ENCODE measurements at places on chromosomes 6 and 20. TPM values are rescaled to one million over a fixed set of nuclear protein-coding genes. Genes with fewer than 3 reads are reported as not detected.

ISM1 gene
- total RNA-seq: 3.9 TPM

CRISP3 gene
- total RNA-seq: not detected

ERVFRD-1 gene
- total RNA-seq: not detected

DNA sequence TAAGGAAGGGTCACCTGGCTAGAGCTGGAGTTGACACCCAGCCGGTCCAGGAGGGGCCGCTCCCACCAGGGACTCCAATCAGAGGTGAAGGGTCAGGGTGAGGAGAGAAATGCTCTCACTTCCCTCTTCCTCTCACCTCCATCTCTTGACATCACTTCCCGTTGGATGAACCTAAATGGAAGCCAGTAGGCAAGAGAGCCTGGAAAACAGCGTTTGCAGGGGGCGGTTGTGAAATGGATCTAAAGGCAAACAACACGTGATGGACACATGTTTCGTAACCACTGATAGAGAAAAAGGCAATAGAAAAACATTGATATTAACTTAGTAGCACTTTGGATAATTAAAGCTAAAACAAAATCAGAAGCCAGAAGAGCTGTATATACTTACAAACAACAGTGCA is 105.6 kb upstream of the FOXA2 start:
- DNase-seq: no peak

DNA sequence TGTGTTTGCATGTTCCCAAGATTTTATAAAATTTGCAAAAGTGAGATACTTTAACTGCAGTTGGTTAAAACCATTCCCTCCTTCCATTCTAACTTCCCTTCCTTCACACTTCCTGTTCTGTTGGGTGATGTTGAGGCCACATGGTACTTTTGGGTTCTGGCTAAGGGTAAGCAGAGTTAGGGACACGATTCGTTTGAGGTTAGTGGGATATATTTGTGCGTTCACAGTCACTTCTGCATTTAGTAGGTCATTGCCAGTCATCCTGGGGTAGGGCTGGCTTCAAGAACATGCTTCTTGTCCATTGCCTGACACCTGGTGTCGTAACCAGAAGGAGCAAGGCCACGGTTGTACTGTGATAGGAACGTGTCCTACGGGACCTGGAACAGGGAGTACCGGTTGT is 340.1 kb downstream of the ZFAND3 start:
- no peak for DNase-seq

All from activated T-helper 2 cell treated with anti-CD3 and anti-CD28 coated beads, Interferon-gamma antibody, Interleukin-2, Interleukin-4, amounts not matched to agents 10 μg/mL and 5 μg/mL and 100 μg/mL, durations not matched to agents 14 hours and 24 hours and 36 hours (primary cell).